NCI-H187 (cell line): ENCODE measurements at places on chromosomes 6 and 20.

DNA sequence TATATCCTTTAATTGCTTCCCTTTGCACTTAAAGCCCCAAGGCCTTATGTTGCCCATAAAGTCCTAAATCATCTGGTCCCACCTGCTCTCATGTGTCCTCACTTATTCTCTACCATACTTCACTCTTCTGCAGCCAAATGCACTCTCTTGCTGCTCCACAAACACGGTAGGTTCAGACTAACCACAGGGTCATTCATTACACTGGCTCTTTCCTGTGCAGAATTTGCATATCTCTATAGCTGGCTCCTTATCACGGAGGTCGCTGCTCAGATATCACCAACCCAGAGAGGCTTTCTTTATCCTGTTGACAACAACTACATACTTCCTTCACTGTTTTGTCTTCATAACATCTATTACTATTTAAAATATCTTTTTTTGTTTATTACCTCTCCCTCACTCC lies 86.8 kb downstream of the MOXD1 start:
- no peak for DNase-seq

DNA sequence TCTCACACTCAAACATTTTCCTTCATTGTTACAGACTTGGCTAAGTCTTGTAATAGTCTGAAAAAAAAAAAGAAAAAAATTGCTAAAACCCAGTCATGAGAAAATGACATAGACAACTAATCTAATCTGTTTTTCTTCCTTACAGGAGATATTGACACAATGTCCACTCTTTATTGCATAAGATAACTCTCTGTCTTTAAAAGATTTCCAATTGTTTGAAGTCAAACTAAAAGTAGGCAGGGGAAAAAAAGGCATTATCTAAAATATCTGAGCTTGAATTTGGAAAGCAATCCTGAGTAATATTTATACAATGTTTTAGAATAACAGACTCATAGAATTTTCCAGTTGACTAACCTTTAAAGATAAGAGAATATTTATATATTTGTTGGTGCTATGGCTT lies 233.0 kb upstream of the CEP162 start:
- DNase-seq = no peak

DNA sequence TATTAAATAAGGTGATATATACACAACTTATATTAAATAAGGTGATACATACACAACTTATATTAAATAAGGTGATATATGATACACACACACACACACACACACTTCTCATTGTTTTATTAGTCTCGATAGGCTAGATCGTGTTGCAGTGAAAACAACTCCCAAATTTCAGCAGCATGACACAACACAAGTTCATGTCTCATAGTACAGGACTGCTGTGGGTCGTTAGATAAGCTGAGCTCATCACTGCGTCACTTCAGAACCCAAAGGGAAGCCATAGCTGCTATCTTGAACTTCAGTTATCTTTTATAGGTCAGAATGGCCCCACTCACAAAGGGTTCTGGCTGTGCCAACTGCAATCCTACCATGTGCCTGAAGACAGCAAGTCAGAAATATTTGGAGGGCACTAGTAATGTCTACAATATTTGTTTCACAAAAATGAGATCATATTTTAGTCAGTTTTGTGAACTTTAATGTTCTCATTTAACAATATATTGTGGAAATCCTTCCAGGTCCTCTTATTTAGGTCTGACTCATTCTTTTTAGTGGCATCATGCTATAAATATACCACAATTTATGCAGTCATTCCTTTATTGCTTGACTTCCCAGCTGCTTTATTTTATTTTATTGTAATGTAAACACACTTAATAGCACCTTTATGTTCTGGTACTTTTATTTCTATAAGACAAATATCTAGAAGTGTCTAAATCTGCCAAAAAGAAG lies 290.2 kb downstream of the PHACTR1 start:
- no peak for DNase-seq

DNA sequence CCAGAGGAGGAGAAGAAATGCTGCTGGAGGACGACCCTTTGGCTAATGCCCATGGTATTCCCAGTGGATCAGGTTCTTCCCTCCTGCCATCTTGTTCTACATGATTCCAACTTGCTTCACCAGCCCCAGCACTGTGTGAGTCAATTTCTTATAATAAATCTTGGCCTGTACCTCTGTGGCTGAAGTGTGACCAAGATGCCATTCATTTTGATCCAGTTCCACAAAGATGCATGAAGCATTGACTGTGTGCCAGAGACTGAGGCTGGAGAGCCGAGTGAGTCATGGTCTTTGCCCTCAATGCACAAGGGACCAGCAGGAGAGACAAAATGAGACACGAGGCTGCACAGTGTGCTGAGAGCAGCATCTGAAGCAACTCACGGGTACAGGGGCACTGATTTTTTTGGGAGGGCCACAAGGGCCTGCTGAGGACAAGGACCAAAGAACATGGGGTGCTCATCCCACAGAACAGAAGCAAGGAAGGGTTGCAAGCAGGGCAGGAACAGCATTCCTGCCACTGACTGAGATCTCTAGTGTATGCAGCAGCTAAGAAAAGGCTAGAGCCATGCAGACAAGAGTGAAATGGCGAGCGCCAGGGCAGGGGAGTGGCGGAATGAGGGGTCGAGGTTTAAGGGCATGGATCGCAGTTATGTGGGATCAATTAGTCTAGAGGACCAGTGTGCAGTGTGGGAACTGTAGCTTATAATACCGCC lies 207.0 kb downstream of the THBS2 start:
- no peak for DNase-seq

GRCh38 chr6:150152891-150153876 lies 10.3 kb downstream of the PPP1R14C start:
- no peak for DNase-seq
